Activated T-helper 17 cell treated with anti-CD3 and anti-CD28 coated beads, Interleukin-2, amount 50 U/mL, for 72 hours (primary cell): ENCODE measurements at places on chromosomes 4 and X. TPM values are rescaled to one million over a fixed set of nuclear protein-coding genes. Genes with fewer than 3 reads are reported as not detected.

DNA sequence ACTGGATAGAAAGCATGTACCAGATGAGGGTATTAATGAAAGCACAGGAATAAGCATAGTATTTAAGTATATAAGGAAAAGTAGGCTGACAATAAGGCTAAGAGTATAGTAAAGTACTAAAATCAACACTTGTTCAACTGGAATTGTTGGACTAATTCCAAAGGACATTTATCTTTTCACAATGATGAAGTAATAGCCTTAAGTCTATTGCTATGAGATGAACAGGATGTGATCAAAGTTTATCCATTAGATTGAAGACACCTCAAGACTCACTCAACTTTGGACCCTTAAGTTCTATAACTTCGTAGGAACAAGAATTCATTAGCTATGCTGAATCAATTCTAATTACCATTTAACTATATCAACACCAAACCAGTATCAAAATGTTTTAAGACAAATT lies 7.6 kb downstream of the MAD2L1 start:
- ATAC-seq = no peak

GRCh38 chrX:136162827-136163570 lies 15.7 kb downstream of the FHL1 start:
- ATAC-seq = peak; percentile 60

The RHOXF2B gene
- total RNA-seq = not detected

GRCh38 chrX:148691456-148691855 lies 191.0 kb downstream of the AFF2 start:
- no peak for ATAC-seq

DNA sequence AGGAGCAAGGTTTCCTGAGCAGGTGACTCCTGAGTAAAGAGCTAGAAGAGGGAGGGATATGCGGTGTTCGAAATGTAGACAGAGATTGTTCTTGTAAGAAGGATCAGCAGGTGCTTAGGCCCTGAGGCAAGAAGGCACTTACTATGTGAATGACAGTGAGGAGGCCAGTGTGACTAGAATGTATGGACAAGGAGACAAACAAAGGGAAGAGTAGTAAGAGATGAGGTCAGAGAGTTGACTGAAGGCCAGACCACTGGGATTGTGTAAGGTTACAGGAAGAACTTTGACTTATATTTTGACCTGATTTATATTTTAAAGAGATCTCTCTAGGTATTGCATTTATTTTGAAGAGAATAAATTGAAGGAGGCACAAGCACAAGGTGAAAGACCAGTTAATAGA lies 118.4 kb upstream of the ENPEP start:
- no peak for ATAC-seq

- ATAC-seq = peak; percentile 70
Measured at GRCh38 chrX:48720577-48721250, 24.2 kb downstream of the SUV39H1 start.

The MAGEA4 gene
- total RNA-seq = not detected

GRCh38 chrX:103554687-103555424 lies 30.5 kb upstream of the TCEAL4 start:
- ATAC-seq = peak; percentile 82

DNA sequence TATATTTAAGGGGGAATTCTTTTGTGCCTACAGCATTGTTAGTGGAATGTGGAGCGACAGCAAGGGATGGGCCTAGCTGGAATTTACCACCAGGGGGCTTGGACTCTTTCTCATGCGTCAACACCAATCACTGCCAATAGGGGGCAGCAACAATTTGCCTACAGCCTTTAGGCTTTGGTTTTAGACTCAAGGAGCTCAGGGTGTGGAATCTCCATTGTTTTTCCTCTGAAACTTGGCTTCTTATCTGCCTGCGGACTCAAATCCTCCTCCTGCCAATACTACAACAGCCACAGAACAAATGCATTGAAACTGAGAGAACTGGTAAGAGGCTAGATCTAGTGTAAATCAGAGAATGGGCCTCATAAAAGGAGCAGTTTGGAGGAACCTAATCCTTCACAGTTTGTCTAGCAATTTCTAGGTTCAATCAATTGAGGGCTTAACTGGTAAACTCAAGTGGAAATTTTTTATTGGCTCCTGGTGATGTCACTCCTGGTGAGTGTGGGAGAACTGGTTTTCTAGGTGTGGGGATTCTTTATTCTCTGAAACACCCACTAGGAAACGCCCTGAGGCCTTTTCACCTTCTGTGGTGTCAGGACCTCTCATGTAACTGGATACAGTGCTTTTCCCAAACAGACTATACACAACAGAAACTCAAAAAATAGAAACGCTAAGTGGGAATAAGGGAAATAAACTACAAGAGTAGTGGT lies 27.9 kb upstream of the TMSB4X start:
- peak; percentile 10 for ATAC-seq

DNA sequence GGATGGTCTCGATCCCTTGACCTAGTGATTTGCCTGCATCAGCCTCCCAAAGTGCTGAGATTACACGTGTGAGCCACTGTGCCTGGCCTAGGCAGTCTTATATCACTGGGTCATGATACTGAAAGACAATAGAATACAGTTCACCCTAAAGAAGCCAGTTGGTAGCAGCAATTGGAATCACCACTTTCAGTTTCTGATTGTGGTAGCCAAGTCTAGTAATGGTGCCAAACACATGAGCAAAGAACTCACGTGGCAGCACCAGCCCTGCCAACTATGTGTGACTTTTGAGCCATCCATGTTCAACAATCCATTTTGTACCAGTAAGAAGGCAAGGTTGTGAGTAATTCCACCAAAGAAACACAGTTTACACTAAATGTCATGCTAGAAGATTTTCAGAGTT lies 548.4 kb downstream of the KLHL13 start:
- ATAC-seq = no peak

The DMRTC1 gene
- total RNA-seq = 0.37 TPM

DNA sequence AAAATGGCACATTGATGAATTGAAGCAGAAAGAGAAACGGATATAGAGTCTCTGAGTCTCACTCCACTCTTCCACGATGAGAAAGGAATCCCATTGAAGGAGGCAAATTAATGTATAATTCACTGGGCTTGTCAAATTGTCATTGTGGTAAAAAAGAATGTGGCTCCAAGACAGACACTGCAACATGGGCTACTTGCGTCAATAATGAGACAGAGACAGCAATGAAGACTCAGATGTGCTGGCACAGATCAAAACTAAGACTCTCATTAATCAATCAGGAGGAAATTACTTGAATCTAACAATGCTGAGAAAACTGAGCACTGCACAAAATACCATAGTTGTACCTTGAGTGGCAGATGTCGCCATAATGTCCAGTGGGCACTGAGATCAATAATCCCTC lies 1485.5 kb downstream of the TECRL start:
- ATAC-seq = no peak

The TRMT44 gene
- total RNA-seq = 37.3 TPM
